ENCODE measurements at places on chromosomes 2 and 18. TPM values are rescaled to one million over a fixed set of nuclear protein-coding genes. Genes with fewer than 3 reads are reported as not detected.

DNA sequence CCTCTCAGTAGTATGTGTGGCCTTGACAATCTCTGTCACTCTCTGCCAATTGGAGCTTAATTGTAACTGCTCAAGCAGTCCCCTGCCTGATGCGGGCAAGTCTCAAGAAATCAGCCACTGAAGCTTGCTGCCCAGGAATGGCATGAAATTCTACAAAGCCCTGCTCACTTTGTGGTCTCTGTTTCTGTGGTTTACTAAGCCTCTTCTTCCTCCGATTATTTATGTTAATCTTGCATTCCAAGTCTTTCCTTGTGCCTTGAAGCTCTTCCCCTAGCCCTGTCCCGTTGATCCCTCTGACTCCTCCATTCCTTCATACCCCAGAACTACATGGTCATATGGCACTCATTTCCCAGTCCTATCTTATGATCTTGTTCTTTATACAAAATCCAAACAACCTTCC lies 489.3 kb upstream of the CHST9 start:
- DNase-seq = no peak

- DNase-seq = no peak
These were observed 35.2 kb downstream of the NPPC start for GRCh38 chr2:231890896-231891513.

DNA sequence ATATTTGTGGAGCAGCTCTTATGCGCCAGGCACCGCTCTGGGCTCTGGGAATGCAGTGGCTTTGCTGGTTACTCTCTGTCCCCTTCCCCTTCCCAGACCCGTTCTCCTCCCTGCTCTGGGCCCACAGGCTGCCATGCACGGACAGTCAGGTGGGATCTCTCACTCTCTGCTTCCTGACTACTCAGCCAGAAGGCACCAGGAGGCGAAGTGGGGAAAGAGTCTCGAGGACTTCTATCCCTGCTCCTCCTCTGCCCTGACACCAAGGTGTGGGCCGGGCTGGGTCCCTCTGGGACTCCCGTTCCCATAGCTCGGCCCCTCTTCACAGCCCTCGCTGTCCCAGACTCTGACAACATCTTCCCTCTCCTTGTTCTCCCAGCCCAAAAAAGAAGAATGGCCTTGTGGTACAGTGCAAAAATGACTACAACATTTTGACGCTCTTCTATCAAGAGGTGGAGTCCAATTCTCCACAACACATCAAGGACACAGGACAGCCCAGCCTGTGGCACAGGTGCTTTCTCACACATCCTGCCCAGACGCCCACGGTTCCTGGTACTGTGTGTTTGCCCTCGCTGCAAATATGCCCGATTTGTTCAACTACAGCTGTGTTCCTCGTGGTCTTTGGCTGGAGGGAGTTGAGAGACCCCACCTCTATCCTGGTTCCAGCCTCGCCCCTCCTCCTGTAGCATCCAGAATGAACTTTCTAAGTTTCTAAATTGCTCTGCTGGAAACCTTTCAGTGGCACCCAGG lies 14.0 kb upstream of the DUSP2 start:
- peak; percentile 53 for DNase-seq

The NT5DC4 gene
- total RNA-seq = not detected

DNA sequence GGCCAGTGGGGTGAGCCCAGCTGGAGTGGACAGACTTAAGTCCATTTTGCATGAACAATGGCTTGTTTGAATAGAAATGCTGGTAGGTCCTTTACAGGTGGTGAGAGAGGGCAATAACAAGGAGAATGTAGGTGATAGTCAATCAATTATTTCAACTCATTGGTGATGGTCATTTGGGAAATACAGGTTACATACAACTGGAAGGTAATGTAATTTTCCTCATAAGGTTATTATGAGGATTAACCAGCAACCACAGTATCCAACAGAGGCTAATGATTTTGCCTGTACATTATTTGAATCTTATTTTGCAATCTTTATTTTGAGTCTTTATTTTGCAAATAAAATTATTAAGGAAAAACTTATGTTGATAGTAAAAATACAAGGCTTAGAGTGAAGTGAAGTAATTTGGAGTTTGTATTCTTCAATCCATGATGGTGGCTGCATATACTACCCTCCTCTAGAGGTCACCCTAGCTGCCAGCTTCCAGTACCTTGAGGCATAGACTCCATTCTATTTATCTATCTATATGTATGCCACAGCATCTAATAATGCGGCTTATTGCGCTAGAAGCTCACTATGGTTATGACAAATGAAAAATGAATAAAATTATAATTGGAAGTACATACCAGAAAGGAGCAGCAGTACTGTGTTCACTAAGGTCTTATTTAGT lies 20.5 kb upstream of the HNMT start:
- no peak for DNase-seq

The EFEMP1 gene
- total RNA-seq = not detected

DNA sequence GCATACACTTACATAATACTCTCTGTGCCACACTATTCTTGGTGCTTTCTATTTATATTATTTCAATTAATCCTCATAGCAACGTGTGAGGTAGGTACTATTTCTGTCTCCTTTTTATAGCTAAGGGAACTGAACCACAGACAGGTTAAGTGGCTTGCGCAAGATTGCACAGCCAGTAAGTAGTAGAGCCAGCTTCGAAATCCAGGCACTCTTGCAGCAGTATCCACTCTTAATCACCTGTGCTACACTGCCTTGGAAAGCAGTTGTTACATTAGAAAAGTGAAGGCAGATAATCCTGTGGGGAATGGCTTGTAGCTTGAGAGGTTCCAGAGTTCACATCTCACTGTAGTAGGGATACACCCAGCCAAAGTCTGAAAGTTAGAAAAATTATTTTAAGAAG lies 198.3 kb downstream of the LDLRAD4 start:
- DNase-seq = no peak

The SP3 gene
- 153 TPM for total RNA-seq

DNA sequence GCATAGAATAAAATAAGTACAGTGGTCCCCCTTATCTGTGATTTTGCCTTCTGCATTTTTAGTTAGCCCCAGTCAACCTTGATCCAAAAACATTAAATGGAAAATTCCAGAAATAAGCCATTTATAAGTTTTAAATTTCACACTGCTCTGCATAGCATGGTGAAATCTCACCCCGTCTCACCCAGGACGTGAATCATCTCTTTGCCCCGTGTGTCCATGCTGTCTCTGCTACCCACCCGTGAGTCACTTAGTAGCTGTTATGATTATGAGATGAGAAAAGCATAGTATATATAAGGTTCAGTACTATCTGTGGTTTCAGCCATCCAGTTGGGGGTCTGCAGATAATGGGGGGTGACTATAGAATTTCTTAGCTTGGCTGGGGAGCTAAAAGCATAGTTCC lies 67.3 kb downstream of the RHBDD1 start:
- no peak for DNase-seq

GRCh38 chr2:120850551-120850950 lies 114.9 kb downstream of the GLI2 start:
- no peak for DNase-seq

DNA sequence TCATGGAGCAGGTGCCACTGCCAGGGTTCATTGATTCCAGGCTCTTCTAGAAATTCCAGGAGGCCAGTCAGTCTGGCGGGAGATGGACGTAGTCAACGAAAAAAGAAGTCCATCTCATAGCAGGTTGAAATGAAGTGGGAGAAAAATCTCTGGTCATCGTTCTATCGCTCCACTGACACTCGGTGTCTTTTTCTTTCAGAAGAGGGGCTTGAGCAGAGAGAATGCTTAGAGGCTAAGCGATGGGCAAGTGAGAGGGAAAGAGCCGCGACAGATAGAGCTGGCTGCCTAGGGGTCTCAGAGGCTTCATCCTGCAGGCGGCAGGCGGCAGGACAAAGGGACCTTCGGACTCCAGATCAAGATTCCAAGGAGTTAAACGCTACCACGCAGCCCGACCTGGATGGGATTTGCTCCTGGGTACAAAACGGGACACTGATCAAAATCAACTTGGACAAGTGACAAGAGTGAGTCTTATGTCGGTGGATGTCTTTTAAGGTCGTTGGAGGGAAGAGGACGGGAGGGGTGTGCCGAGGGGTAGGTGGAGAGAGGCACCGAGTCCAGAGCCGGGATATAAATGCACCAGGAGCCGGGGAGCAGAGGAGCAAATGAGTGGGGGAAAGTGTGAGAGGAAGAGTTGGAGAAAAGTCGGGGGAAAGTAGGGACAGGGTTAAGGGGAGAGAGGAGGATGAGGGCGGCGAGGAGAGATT lies 677 bp upstream of the TMEM178A start:
- DNase-seq = no peak

DNA sequence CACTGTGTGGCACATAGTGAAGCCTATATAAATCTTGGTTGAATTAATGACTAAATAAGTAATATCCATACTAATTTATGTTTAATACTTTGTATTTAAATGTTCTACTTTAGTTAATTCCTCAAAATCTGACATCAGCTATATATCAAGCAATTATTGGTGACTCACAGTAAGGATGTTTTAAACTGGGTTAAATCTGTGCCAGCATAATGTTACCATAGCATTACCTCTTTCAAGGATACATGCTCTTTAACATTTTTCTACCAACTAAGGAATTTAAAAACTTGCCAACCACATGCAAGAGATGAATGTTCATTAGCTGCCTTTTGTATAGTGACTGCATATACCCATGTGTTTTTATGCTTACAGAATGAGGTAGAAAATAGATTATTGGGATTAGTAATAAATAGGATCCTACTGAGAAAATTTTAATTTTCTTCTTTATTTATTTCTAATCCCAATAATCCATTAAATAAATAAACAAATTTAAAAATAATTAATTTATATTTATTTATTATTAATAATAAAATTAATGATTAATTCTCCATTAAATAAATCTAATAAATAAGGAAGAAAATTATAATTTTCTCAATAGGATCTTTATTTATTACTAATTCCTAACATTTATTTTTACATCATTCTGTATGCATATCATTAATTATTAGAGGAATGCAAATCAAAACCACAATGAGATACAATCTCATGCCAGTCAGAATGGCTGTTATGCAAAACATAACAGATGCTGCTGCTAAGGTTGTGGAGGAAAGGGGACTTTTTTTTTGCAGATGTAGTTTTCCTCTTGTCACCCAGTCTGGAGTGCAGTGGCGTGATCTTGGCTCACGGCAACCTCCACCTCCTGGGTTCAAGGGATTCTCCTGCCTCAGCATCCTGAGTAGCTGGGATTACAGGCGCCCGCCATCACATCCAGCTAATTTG lies 410.7 kb upstream of the DSEL start:
- no peak for DNase-seq

GRCh38 chr2:8352296-8352695 lies 329.6 kb upstream of the ID2 start:
- DNase-seq = no peak

The LRRTM4 gene
- not detected for total RNA-seq

DNA sequence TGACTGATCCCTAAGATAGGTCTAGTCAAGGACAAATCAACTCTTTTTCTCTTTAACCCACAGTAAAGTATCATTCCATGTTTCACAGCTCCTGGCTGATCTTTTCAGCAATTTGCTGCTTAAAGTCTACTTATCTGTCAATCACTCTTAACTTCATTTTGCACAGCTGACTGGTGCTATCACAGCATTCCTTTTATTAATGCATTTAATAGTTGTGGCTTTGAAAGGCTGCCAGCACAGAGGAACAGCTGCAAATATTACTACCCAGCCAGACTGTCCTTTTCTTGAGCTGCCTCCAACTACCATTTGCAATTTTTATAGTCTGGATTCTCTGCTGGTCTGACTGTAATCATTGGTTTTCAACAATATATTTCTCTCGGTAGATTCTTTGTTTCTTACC lies 303.5 kb downstream of the STK39 start:
- no peak for DNase-seq

DNA sequence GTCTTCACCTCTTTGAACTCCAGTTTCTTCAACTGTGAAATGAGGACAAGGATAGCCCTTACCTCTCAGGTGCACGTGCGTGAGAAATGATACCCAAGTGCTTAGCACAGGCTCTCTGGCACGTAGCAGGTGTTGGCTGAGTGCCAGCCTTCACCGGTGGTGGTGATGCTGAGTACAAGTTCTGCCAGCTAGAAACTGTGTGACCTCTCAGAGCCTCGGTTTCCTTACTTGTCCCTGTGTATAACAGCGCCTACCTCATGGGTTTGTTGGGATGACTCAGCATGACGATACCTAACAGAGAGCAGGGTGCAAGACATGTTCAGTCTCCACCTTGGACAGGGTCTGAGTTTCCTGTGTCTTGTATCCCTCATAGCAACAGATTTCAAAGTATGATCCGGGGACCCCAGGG lies 205.1 kb downstream of the TNS1 start:
- DNase-seq = no peak
